ENCODE measurements at places on chromosomes 3 and 15. TPM values are rescaled to one million over a fixed set of nuclear protein-coding genes. Genes with fewer than 3 reads are reported as not detected.

- H3K4me3 ChIP-seq: no peak overlapping the region
- no peak overlapping the region for H3K27ac ChIP-seq
- H3K4me1 ChIP-seq: no peaks in the 10 kb centered on the region
These were observed 36.5 kb downstream of the CDV3 start for GRCh38 chr3:133610031-133610430.

GRCh38 chr15:63422891-63423590 lies 41.4 kb upstream of the CA12 start:
- H3K27me3 ChIP-seq: no peaks in the 10 kb centered on the region
- no peak for DNase-seq
- no peak overlapping the region for H3K27ac ChIP-seq

DNA sequence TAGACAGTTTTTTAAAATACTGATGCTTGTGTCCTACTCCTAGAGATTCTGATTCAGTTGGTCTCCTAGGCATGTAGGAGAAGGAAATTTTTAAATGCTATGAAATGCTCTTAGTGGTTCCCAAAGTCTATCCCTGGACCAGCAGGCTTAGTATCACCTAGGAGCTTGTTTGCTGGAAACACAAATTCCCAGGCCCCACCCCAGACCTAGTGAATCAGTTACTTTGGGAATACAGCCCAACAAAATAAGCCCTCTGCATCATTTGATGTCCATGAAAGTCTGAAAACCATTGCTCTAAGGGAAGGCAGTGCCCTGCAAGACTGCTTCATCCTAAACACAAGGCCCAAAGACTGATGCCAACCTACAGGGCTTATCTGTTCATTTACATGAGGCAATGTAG lies 36.3 kb downstream of the CCNL1 start:
- peaks cover 79% of the 10 kb centered on the region for H3K4me1 ChIP-seq
- no peaks in the 10 kb centered on the region for H3K36me3 ChIP-seq
- no peaks in the 10 kb centered on the region for H3K27me3 ChIP-seq

- H3K4me1 ChIP-seq: peaks cover 6% of the 10 kb centered on the region
- H3K4me3 ChIP-seq: no peak overlapping the region
- no peaks in the 10 kb centered on the region for H3K36me3 ChIP-seq
- no peaks in the 10 kb centered on the region for H3K27me3 ChIP-seq
- DNase-seq: no peak
- no peak overlapping the region for H3K27ac ChIP-seq
These were observed 236.1 kb downstream of the RORA start for GRCh38 chr15:60993008-60993407.

DNA sequence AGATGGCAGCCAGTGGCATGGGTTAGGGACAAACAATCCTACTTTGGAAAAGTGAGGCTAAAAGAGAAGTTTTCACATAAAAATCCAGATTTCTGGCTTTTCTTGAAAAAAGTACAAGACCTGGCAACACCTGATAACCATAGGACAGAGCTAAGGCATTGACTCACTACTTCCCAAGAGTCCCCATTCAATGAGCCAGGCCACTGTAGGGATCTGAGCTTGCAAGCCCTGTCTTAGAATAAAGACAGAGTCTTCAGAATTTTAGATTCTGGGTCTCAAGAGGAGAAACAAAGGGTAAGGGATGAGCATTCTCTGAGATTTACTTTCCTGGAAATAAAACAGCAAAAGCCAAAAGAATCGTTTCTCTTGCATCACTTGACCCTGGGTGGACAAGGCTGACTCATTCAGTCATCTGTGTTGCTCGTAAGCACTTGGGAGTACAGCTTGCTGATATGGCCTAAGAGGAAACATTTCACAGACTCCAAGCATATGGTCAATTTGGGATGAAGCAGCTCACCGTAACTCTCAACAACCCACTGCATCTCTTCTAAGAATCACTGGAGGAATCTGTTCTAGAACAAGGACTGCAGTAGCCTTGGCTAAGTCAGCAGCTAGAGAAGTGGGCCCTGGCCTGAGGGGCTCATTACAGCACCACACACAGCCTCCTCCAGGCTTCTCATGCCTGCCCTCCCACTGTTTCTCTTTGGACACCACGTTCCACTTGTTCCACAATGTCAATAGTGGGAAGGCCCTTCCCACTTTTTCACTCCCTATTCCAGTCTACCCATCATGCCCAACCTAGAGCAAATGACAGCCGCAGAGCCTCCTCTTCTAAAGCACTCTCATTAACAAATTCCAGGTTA lies 86.2 kb downstream of the RFTN1 start:
- no peaks in the 10 kb centered on the region for H3K27me3 ChIP-seq
- no peak for DNase-seq
- H3K36me3 ChIP-seq: peaks cover 3% of the 10 kb centered on the region
- no peak overlapping the region for H3K27ac ChIP-seq

GRCh38 chr3:60669636-60670035 lies 581.6 kb downstream of the FHIT start:
- no peaks in the 10 kb centered on the region for H3K36me3 ChIP-seq
- H3K27ac ChIP-seq: no peak overlapping the region
- no peaks in the 10 kb centered on the region for H3K4me1 ChIP-seq

GRCh38 chr3:177212278-177212610 lies 15.0 kb upstream of the TBL1XR1 start:
- H3K27ac ChIP-seq: no peak overlapping the region
- no peaks in the 10 kb centered on the region for H3K4me1 ChIP-seq
- DNase-seq: no peak

DNA sequence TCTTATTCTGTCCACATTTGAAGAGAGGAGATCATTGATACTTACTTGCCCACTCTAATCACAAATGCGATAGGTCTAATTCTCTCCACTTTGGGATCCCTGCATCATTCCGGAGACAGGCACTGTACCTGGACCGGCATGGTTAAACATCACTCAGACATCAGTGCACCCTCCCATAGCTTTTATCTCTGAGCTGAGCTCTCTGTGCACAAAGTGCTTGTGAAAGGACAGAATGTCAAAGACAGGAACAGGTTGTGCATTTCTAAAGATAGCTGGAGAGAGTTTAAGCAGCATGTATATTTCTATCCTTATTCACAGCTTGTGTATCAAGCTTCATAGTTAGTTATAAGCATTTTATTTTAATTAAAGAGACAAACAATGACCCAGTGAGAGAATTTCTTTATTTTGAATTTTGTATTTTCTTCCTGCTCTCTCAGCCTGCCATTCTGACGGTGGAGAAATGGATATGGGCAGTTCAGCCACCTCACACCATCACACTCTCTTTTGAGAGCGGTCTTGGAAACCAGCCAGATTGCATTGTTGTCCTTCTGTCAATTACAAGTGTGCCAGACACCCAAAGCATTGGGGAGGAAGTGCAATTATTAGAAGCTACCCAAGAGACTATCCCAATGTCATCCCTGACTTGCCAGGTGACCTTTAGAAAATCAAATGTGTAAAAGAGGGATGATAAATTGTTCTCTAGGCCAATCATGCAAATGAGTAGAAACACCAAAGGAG lies 65.2 kb upstream of the CHL1 start:
- no peak for DNase-seq
- H3K36me3 ChIP-seq: no peaks in the 10 kb centered on the region
- no peak overlapping the region for H3K27ac ChIP-seq
- H3K27me3 ChIP-seq: no peaks in the 10 kb centered on the region

WDR93 gene
- polyA plus RNA-seq: 0.05 TPM
